ENCODE measurements at places on chromosomes 3 and 15.

GRCh38 chr3:37054370-37054769 is 61.1 kb downstream of the MLH1 start:
- DNase-seq = no peak

DNA sequence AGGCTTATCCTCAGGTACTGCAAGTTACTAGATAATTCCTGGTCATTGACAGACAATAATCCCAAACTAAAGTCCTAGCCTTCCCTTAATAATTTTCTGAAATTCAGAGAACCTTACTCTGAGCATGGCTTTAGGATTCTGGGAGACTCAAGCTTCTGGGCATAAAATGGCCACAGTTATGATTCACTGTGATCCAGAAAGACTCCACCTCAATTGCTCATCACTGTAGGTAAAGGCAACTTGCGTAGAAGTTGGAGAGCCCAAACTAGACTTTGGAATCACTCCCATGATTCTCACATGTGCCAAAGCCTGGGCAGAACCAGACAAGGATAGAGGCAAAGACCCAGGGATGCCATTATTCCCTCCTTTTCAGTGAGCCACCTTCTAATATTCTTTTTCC is 195.3 kb downstream of the OSBPL10 start:
- no peak for DNase-seq

DNA sequence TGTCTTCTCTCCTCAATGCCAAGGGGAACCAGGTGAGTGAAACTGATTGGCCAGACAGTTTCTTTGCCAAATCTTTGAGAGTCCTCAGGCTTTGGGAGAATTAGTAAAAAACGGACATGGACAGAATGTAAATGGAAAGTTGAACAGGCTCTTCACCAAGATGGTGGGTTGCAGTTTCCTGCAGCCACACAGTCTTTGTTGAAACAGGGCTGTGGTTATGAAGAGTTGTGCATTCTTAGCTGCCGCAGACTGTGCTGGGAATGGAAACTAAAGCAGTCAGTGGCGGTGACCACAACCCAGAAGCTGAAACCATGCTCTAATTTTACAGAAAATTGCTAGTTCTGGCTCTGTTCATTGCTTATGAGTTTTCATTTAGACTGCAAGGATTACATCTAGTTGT is 42.1 kb upstream of the TASOR start:
- peak; percentile 74 for DNase-seq

DNA sequence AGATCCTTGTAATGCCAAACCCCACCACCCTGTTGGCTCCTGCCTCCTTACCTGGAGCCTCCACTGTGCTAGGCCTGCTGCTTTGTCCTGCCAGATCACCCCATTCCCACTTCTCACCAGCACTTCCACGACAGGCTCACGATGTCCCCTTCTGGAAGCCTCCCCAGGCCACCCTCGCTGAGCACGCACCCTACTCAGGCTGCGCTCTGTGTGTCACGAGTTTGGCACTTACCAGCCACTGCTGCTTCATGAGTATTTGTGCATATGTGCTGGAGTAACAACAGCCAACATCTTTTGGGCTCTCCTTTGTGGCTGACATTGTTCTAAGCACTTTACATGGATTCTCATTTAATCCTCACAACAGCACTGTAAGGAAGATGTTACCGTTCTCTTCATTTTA is 58.1 kb downstream of the PDIA5 start:
- no peak for DNase-seq

GRCh38 chr3:151293127-151293526 is 14.8 kb upstream of the P2RY14 start:
- DNase-seq = no peak

- no peak for DNase-seq
Observed at GRCh38 chr15:77036537-77037387, 34.1 kb downstream of the TSPAN3 start.

- no peak for DNase-seq
Observed at GRCh38 chr15:80055933-80056332, 3.5 kb upstream of the ZFAND6 start.

GRCh38 chr15:65841121-65841930 is 28.0 kb upstream of the RAB11A start:
- no peak for DNase-seq

DNA sequence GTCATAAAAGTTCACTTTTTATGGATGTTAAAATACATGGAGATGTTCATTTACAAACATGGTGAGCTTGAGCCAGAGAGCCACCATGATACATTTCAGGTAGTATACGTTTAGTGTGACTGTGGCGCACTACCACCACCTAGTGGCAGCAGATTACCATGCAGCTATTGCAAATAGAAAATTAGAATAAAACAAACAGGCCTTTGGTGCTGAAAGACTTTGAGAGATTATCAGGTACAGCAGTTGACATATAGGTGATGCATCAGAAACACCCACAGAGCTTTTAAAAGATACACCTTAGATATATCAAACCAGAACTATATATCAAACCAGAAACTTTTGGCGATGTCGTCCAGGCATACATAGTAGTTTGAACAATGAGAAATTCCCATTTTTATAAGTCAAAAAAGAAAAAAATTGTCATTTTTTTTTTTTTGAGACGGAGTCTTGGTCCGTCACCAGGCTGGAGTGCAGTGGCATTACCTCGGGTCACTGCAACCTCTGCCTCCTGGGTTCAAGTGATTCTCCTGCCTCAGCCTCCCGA is 42.0 kb upstream of the ICE2 start:
- DNase-seq = peak; percentile 88

DNA sequence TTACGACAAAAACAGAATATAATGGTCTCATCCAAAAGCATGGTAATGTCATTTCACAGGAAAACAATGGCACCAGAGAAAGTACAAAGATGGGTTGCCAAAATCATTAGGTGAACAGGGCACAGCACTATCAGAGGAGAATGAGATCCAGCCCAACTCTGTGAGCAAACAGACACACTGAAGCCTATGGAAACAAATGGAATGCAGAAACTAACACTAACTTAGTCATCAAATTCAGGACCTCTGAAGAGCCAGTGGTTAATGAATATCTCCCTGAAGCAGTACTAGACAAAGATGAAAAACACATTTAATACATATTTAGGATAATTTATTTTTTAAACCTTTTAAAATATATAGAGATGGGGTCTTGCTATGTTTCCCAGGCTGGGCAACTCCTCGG is 14.6 kb upstream of the RPS17 start:
- DNase-seq = no peak

DNA sequence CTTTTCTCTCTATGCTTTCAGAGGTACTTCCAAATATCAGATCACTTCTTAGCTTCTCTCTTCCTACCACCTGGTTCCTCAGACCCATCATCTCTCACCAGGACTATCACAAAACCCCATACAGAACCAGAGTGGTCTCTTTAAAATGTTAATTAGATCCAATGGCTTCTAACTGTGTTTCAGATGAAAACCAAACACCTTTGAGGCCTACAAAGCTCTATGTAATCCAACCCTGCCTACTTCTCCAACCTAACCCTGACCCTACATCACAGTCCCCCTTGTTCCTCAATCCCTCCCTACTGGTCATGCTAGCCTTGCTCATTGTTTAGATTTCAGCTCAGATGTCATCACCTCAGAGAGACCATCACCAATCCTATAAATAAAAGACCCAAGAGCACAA is 34.8 kb downstream of the SUMF1 start:
- no peak for DNase-seq

DNA sequence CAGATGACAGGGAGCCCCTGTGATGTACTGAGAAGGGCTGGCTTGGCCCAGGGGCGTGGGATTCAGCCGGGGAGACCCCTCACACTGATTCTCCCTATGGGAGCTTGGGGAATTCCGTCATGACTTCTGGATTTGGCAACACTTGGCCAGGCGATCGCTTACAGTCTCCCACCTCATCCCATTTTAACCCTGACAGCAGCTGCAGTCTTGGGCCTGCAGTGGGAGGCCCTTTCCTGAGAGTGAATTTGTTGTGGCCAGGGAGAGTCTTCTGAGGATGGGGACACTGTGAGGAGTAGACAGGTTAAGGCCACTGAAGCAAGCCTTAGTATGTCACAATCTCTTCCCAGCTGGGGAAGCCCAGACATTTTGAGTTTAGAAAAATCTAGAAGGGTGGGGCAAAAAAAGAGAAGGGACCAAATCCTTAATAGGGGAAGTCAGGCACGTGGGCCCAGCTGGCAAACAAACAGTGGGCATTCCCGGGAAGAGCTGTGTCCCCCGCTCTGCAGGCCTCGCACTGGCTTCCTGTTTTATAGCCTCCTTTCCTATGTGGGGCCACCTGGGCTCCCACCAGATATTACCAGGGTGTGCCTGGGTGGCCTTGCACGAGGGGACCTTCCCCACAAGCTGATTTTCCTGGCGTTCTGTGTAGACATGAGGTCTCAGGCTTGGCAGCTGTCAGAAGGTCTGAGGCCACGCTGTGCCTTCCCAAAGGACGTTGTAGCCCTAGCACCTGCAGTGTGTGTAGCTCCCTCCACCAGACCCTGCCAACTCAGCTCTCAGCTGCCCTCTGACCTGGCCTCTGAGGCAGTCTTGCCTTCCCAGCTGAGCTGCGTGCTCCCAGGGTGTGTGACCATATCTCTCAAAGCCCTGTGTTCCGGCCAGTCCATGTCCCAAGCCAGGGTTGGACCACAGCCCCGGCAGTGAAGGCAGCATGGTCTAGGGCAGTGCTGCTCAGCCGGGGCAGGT is 64.5 kb downstream of the FEM1B start:
- no peak for DNase-seq

DNA sequence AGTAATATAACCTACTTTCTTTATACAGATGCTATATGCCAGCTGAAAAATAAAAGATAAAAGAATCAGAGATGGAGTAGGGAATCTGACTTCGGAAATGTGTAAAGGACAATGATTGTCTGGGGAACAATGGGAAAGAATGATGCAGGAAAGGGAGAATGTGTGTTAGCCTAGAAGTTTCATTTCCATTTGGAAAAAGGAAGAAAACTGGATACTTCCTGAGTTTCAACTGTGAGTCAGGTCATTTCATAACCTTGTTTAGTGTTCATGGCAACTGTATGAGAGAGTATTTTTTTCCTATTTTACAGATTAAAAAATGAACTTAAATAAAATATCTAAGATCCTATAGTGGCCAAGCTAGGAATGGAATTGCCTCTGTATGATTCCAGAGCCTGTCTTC is 261.3 kb upstream of the NECTIN3 start:
- DNase-seq = no peak
